ENCODE measurements at places on chromosomes 16 and 17. TPM values are rescaled to one million over a fixed set of nuclear protein-coding genes. Genes with fewer than 3 reads are reported as not detected.

Gene TMEM204
- total RNA-seq, result 16.6 TPM

Gene MYO15B
- 239 TPM for total RNA-seq

Gene RND2
- total RNA-seq, result 11.6 TPM

Gene PKD1
- total RNA-seq, result 145 TPM

Gene BAHCC1
- 7.6 TPM for total RNA-seq

Gene CHRNE
- 0.74 TPM for total RNA-seq

Gene PRR14
- total RNA-seq, result 49.6 TPM

Gene TBX2
- 5.6 TPM for total RNA-seq

Gene MT4
- total RNA-seq, result not detected

Gene ARL16
- total RNA-seq, result 31.0 TPM

Gene KRTAP9-2
- total RNA-seq, result not detected

Gene KRT33A
- not detected for total RNA-seq

Gene NPIPB9
- 1.8 TPM for total RNA-seq

Gene NAA38
- 46.4 TPM for total RNA-seq

Gene C16orf95
- total RNA-seq, result 2.5 TPM

Gene CCDC200
- not detected for total RNA-seq

Gene SLFN12
- total RNA-seq, result 7.6 TPM

Gene CCDC92B
- 0.31 TPM for total RNA-seq

Gene SLC9A5
- 3.1 TPM for total RNA-seq

Gene KRTAP4-5
- total RNA-seq, result not detected

Gene ACSM3
- 293 TPM for total RNA-seq

Gene ZNF469
- 16.2 TPM for total RNA-seq

Gene ZG16
- not detected for total RNA-seq

Gene TIMM22
- 10.2 TPM for total RNA-seq

Gene SLC2A4
- 0.83 TPM for total RNA-seq

Gene DYNLRB2
- 20.0 TPM for total RNA-seq

Gene ACSF3
- 25.8 TPM for total RNA-seq

Data from ovary (tissue), 10 donors.